Activated T-cell treated with anti-CD3 and anti-CD28 coated beads, Interleukin-2, amount 50 U/mL, for 1 hour (primary cell): ENCODE measurements at places on chromosomes 16 and 17.
A peak's percentile ranks its signal among the peaks of the same experiment; 100 is the strongest.

GRCh38 chr17:81207610-81208581 lies 14.9 kb downstream of the CEP131 start:
- no peak for DNase-seq

DNA sequence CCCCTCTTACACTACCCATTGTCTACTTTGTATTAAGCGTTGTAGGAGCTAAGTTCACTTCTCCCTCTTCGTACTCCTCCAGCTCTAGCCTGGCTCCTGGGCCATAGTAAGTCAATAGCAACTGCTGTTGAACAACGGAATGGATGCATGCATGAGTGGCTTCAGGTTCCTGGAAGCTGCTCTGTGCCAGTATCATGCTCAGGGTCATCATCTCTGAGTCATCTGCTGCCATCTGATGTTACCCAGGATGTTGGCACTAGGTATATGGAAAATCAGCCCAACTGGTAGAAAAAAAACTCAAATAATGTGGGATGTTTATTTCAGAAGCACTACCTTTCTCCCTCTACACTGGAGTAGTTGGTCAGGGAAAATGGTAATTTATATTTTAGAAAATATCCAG lies 536.8 kb downstream of the NPIPA7 start:
- DNase-seq = no peak

DNA sequence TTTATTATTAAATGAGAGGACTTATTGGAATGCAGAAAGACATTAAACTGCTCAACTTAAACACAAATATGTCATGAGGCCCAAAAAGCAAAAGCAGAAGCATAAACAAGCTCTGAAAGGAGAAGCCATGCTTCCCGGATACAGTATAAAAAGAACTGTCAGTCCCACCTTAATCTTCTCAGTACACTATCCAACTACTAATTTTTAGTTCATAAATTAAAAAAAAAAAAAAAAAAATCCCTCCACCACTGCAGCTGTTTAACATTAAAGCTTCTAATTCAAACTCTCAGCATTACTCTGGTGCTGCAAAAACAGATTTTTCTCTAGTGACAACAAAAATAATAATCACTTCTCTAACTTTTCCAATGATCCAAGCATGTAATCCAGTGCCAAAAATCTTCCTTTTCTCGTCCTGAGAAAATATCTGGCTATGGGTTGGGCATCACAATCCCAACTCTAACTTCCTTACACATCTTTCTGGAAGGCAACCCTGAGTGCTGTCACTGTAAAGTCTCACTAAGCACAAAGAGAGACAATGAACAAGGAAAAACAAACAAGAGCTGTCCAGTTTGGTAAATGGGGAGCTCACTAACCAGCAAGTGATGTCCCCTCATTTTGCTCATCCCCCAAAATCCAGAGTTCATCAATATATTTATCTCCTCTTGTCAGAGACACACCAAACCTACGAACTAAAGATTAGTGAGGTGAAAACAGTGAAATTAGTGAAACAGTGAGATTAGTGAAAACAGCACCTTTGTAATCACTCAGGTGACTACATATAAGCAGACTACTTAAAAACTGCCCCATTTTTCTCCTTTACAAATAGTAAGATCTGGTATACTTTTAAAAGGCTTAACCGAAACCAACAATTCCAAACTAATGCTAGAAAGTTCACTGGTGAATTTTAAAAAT lies 5.5 kb downstream of the USP32 start:
- no peak for DNase-seq

- DNase-seq = no peak
These were observed 37.7 kb upstream of the MEAK7 start for GRCh38 chr16:84541999-84542817.

DNA sequence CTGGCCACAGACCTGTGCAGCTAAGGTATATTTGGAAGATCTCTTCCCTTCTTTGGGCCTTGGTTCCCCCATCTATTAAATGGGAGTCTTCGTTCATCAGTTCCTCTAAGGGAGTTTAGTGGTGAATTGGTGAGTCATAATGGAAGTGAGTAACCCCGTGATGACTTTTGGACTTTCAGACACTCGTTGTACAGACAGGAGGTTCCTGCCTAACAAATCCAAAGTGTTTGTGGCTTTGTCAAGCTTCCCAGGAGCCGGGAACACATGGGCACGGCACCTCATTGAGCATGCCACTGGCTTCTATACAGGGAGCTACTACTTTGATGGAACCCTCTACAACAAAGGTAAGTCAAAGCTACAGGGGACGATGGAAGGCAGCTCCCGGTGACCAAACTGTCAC lies 40.4 kb downstream of the WSCD1 start:
- no peak for DNase-seq

DNA sequence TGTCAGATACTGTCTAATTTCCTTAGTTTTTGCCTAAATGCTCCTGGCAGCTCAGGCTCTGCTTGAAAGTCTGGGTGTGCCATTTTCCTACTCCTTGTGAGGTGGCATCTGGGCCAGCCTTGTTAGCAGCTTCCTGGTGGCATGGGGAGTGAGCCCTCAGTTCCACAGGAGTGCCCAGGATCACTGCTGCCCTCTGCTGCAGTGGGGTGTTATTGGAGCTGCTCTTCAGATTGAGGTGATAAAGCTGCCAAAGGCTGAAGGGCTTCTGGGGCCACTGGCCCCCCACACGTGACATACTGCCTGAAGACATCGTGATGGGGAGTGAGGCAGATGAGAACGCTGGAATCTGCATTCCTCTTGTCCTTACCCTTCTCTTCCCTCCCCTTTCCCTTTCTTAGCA lies 27.4 kb downstream of the CEP95 start:
- DNase-seq = no peak

DNA sequence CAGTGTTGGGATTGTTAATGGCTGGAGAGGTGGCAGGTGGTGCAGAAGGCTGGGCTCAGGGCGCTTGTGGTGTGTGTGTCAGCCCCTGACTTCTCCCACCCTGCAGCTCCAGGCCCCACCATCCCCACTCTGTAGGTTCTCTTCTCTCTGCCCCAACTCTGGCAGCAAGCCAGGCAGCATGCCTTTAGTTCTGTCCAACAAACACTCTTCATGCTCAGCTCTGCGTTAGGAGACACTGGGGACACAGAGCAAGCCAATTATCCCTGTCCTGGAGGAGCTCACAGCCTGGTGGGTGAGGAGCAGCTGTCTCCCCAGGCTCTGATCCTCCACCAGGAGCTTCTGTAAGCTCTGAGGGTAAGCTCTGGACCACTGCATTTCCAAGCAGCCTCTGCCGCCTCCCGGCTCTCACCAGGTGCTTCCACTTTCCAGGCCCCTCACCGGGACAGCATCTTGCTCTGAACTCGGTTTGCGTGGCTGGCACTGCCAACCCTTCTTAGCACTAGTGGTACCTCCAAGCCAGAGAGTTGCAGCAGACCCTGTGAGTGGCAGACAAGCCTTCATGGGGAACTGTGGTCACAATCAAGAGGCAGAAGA lies 34.3 kb upstream of the WSCD1 start:
- no peak for DNase-seq

DNA sequence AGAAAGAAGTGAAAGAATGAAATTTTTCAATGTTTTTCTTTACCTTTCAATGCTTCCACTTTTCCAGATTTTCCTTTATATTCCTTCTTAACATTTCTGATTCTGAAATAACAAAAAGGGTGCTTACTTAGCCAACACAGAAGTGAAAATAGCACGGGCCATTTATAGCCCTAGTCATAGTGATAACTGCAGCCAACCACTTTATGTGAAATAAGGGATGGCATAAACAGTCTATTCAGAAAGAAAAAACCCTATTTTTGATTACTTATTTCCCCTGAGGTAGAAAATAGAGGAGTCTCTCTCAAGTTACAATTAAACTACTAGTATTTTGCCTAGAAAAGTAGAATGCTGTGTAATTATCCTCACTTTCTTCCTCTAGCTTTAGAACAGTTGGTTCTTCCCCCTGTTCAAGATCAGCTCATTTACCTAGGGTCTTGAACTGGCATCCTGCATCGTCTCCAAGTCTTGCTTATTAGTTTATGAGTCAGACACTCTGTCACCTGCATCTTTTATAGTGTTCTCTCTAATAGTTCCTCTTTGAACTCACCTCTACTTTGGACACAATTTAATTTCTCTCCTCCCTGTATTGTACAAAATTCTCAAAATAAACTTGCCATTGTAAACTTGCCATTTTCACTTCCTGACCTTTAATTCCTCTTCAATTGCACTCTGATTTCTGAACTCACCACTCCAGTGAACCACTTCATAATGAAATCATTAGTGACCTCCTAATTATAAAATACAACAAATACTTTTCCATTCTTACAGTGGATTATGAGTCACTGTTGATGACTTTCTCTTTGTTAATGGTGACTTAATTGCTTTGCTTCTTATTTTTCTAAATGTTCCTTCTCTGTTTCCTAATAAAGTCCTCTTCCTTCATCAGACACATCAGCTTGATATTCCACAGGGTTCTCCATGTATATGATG lies 23.6 kb downstream of the ABCA6 start:
- no peak for DNase-seq

GRCh38 chr17:82429824-82430223 lies 11.4 kb upstream of the OGFOD3 start:
- DNase-seq = no peak

GRCh38 chr17:54891176-54891821 lies 9.4 kb upstream of the TOM1L1 start:
- no peak for DNase-seq

- no peak for DNase-seq
These were observed 3.7 kb upstream of the DRC7 start for GRCh38 chr16:57690782-57691471.

- no peak for DNase-seq
These were observed 48.3 kb downstream of the NT5M start for GRCh38 chr17:17351356-17351891.

DNA sequence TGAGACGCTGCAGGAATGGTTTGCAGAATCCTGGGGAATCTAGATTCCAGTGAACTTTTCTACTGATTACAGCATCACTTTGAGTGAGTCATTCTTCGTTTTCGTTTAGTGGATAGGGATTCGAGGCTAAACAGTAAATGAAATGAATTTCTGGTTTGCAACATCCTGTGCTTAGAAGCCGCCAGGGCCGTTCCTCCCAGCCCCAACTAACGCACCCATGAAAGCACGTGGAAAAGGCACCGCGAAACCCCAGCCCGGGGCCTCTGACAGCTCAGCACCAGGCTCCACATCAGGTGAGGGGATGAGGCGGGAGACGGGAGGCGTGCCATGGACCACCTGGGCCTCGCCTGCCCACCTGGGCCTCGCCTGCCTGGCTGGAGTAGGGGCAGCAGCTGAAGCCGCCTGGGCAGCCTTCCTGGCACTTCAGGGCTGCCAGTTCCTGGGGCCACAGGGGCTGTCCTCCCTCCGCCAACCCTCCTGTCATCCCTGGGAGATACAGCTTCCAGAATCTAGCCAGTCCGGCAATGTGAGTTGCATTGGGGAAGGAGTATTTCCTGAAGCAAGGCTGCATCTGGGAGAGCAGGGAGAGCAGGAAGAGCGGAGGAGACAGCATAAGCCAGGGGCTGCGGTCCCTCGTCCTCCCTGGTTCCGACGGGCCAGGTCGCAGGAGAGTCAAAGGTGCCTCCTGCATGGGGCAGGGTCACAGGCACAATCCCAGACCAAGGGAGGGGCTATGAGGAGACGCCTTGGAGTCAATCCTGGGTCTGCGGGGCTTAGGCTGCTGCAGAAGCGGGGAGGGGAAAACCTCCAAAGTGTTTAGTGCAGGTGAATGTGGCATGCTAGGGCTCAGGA lies 78.4 kb downstream of the RPH3AL start:
- no peak for DNase-seq

DNA sequence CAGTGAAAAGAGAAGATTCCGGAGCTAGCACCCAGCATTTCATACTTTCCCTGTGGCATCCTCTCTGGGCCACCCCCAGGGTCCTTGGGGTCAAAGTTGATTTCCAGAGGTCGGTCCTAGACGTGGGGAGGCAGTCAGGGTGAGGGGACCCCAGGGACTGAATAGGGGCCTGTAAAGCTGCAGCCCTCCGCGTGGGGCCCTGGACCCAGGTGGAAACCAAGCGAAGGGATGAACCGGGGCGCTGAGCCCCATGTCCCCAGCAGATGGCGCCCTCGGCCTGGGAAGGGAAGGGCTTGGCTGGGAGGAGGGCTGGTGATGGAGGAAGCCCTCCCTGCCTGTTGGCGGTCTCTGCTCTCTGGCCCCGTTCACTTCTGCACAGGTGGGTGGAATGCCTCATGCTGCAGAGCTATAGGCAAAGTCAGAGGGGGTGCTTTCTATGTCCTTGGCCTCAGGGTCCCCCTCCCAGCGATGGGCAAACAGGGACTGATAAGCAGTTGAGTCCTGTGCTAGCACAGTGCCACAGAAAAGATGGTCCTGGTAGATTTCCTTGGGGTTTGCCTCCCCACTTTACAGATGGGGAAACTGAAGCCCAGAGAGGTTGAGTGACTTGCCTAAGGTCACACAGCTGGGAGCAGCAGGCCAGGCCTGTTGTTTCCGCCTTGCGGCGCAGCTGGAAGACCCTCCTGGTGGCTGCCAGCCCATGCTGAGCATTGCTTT lies 163.4 kb upstream of the CIBAR2 start:
- peak; percentile 73 for DNase-seq

- DNase-seq = no peak
These were observed 38.5 kb upstream of the CES5A start for GRCh38 chr16:55913716-55914115.

DNA sequence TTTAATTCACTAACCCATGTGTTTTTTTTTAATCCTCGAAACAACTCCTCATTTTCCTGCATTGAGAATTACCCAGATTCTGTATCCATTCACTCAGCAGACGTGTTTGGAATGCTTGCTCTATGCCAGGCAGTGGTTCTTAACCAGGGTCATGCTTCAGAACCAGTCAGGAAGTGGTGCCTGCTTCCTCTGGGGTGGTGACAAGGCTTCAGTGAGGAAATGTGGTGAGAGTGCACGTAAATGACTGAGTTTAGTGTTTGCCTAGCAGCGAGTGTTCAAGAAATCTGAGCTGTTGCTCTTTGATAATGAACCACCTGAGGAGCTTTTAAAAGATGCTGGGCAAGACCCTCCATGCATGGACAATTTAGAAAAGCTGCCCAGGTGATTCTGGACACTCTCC lies 9.9 kb downstream of the ZFP90 start:
- DNase-seq = no peak

GRCh38 chr16:34648-34987 lies 18.8 kb downstream of the POLR3K start:
- no peak for DNase-seq

- no peak for DNase-seq
These were observed 129.3 kb upstream of the AXIN2 start for GRCh38 chr17:65690626-65691310.
